ENCODE measurements at places on chromosomes 11 and 22.
A peak's percentile ranks its signal among the peaks of the same experiment; 100 is the strongest.

GRCh38 chr11:10484461-10485180, 29.6 kb downstream of the AMPD3 start:
- no peak for DNase-seq

DNA sequence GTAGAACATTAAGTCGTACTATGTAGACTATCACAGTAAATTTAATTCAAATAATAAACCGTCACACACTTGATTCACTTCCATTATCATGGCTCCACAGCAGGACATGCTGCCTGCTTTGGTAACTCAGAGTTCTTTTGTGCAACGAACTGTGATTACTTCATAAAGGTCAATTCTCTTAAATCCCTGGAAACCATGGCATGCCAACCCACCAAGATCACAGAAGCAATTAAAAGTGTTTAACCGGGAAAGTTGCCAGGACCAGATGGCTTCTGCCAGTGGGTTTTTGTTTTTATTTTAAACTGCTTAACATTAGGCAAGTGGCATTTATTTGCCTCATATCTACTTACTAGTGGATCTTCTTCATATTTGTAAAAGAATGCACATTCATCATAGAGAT, 1162.1 kb downstream of the DLG2 start:
- peak; percentile 15 for DNase-seq

DNA sequence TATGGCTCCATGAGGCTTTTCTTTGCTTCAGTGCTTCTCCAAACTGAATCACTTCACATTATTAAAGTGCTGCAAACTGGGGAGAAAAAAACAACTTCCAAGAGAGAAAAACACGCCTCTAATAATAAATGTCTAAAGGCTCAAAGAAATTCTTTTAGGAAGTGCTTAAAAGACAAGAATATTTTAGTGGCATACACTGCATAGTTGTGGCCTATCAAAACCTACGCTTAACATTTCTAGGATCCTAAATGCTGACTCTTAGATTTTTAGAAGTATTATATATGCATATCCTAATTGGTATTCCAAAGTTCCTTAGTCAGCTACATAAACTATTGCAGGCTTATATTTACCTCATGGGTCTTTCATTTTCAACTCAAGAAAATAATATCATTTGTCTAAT, 879.0 kb upstream of the CCDC90B start:
- peak; percentile 60 for DNase-seq

DNA sequence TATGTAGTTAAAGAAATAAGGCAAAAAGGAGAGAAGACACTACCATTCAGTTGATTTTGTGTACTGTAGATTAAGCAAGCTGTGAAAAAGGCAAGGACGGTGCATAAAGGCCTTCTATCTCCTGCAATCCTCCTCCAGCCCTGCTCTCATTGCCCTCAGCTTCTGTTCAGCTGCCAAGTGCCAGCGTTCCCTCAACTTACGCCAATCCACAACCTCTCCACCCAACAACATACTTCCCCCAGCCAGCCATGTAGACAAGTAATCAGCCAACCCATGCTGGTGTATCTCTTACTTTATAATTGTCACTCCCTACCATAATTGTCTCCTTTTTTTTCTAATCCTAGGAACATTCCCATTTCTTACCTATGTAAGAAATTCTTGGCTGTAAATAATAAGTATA, 30.1 kb upstream of the ANO5 start:
- DNase-seq, result no peak

DNA sequence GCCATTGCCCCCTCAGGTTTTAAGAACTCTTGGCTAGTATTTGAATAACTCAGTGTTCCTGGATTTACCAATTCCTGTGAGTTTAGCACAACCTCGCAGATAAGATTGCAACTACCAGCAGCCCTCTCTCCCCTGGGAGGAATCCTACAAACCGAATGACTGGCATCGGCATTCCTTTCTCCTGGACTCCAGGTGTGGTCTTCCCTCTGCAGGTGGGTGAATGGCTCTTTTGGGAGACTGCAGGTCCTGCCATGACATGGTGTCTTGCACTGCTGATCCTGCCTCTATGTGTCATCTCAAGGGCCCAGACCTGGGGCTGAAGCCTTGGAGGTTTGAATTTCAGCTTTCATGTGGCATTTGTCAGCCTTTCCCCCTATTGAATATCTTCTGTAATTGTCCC, 105.6 kb downstream of the PKNOX2 start:
- no peak for DNase-seq

- DNase-seq, result peak; percentile 29
Observed at GRCh38 chr11:92225568-92226330, 1.1 kb downstream of the FAT3 start.

GRCh38 chr11:62269654-62270278, at the start of gene SCGB2A2:
Gene SCGB2A2, plus strand, starts transcription at chr11:62270158. Its CDS starts 59 bp downstream, at chr11:62270217.
- DNase-seq, result no peak

GRCh38 chr11:40274017-40274416, 1185.4 kb downstream of the LRRC4C start:
- DNase-seq, result peak; percentile 70

DNA sequence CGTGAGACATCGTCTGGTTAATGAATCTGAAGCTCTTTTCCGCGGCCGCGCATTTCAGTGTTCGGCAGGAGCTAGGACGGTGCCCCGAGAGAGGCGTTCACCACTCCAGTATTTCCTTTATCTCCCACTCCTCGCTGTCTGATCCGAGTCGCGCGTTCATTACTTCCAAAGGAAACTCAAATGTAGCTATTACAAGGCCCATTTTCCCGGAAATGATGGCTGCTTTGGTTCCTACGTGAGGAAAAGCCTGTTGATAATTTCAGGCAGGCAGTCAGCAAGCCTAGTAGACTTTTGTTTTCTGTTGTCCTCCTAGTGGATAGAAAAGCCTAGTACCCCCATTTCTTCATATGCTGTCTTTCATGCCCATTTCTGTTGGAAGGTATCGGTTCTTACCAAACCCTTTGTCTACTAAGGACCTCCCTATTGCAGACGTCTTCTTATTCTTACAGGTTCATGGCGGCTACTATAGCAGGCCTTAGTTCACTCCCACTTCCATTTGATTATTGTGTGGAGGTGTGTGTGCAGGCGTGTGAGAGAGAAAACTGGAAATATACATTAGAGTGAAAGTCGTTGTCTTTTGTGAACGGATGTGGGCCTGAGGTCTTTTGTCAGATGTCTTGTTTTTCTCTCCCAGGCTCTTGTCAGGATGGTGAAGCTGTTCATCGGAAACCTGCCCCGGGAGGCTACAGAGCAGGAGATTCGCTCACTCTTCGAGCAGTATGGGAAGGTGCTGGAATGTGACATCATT, 737 bp downstream of the RBM4 start:
- peak; percentile 33 for DNase-seq

DNA sequence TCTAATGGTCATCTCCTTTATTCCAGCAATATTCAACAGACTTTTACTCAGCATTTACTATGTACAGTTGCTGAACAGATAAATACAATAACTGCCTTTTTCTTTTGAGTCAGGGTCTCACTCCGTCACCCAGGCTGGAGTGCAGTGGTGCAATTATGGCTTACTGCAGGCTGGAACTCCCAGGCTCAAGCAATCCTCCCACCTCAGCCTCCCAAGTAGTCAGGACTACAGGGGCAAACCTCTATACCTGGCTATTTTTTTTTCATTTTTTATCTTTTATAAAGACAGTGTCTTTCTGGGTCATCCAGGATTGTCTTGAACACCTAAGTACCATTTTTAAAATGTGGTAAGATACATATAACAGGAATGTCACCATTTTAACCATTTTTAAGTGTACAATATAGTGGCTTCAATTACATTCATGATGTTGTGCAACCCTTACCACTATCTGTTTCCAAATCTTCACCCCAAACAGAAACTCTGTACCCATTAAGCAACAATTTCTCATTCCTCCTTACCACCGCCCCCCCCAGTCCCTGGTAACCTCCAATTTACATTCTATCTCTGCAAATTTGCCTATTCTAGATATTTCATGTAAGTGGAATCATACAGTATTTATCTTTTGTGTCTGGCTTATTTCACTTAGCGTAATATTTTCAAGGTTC, 67.8 kb downstream of the MIAT start:
- no peak for DNase-seq

DNA sequence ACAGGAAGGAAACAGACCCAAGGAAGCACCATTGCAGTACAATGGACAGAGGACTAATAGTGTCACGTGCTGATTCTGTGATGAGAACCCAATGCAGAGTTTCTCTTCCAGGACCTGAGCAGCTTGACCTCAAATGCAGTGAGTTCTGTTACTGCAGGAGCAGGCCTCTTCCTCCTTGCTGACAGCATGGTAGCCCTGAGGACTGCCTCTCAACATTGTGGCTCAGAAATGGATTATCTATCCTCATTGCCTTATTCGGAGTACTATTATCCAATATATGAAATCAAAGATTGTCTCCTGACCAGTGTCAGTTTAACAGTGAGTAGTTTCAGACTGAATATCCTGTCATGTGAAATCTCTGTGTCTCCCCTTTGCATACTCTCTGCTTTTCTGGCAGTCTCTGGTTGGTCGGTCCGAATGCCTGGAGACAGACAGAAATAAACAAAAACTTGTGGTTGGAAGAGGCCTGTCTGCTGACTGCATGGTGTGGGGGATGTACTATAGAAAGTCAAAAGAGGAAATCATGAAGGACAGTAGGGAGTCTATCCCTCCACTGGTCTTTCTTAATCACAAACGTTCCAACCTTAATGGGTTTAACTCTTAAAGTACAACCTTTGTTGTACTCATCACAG, 6.9 kb upstream of the MS4A14 start:
- DNase-seq, result no peak

DNA sequence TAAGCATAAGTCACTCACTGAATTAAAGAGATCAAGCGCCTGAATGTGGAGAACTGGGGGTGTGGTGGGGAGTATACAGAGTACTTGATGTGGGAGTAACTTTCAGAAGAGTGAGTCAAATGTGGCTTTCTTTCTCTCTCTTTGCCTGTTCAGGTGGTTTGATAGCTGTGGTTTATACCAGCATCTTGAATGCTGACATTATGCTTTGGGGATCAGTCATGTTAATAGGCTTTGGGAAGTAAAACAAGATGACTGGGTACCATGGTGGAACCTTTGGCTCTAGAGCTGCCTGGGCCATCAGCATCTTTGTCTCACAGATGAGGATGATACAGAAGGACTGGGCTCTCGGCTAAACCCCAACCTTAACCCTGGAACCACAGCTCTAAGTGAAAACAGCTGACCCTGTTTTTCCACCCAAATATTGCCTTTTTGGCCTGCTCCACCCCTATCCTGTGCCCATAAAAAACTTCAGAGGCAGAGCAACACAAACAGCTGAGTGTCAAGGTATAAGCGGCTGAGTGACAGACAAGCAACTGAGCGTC, 58.2 kb upstream of the GNAZ start:
- no peak for DNase-seq

- DNase-seq, result no peak
Observed at GRCh38 chr11:129314371-129314770, 61.3 kb upstream of the BARX2 start.

DNA sequence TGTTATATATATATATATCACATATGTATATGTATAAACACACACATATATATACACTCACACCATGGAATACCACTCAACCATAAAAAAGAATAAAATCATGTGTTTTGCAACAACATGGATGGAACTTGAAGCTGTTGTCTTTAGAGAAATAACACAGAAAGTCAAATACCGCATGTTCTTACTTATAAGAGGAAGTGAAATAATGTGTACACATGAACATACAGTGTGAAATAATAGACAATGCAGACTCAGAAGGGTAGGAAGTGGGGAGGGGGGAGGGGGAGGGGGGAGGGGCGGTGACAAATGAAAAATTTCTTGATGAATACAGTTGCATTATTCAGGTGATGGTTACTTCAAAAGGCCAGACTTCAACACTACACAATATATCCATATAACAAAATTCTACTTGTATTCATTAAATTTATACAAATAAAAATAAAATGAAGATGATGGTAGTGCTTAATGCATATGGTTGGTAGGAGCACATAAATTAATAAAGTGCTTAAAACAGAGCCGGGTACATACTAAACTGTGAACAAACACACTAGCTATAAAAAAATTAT, 5.8 kb upstream of the OR5B2 start:
- DNase-seq, result no peak

GRCh38 chr11:69296890-69297786, 3.2 kb downstream of the MYEOV start:
- DNase-seq, result peak; percentile 100

- no peak for DNase-seq
Observed at GRCh38 chr22:50074056-50074455, 11.2 kb downstream of the MLC1 start.

DNA sequence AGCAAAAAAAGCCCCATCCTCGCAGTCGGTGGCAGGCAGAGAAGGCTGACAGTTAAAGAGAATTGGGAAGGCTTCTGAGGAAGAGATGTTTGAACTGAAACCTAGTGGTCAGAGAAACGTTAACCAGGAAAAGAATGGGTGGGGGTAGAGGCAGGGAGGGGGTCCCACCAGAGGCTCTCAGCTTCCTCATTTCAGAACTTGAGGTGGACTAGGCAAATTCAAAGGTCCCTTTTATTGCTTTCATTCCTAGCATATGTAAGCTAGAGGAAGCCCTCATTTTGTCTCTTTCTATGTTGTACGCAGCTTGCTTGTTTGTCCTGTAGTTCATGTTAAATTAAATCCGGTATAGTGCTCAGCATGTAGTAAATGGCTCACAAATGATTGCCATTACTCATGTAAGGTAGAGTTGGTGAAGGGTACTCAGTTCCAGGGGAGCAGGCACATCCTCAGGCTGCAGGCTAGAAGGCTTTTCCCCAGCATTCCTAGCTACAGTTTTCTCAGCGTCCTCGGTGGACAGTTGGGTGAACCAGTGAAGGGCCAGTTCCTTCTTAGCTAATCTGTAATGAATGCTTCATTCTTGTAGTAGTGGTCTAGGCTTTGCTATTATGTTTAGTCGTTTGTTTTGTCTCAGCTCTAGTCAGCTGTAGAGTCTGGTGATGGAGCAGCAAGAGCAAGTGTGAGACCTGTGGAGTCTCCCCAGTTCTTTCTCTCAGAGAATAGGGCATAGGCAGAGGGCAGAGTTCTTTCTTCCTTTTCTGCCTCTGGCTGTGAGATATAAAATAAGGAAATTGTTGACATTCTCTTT, 58.6 kb downstream of the UVRAG start:
- no peak for DNase-seq

GRCh38 chr11:117334896-117335295, 7.2 kb downstream of the CEP164 start:
- DNase-seq, result no peak

GRCh38 chr11:61815790-61816735, 740 bp downstream of the FADS1 start:
- DNase-seq, result peak; percentile 64

GRCh38 chr11:88115828-88116755, 59.2 kb downstream of the RAB38 start:
- DNase-seq, result no peak

GRCh38 chr11:20315800-20316199, 47.7 kb upstream of the HTATIP2 start:
- no peak for DNase-seq

DNA sequence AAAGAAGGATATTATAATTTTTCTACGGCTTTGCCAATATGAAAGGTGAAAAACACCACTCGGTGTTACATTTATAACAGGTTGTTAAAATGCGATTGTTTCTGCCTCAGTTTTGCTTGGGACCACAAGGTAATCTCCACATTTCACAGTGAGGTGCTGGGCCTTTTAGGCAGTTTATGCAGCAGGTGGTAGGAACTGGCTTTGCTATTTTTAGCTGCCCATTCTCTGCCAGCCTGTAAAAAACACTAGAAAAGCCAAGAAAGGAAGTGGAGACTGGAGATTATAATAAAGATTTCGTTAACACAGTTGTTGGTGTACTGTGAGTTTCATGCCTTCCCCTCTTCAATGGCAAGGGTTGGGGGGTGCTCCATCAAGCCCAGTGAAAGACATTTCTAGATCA, 8.0 kb upstream of the MRPL16 start:
- no peak for DNase-seq

- no peak for DNase-seq
Observed at GRCh38 chr11:88066090-88066489, 109.2 kb downstream of the RAB38 start.

All from fibroblast of skin of right quadriceps (primary cell).